ENCODE measurements at places on chromosomes 3 and 15.

DNA sequence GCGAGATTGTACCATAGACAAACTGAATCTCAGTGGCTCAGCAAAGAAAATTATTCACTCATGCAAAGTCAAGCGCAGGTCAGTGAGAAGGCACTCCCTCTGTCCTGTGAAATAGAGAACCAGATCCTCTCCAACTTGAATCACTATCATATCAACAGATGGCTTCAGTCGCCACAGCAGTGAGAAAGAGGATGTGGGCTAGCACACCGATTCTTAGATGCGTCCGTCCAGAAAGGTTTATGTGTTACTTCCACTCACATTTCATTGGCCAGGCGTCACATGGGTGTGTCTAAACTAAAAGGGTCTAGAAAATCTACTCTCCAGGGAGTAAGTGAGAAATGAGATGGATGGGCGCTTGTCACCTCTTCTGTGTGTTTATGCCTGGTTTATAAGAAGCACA is 141.6 kb upstream of the KBTBD8 start:
- no peak for DNase-seq

- DNase-seq = no peak
Measured at GRCh38 chr3:65619451-65619881, 419.3 kb downstream of the MAGI1 start.

GRCh38 chr15:88896333-88897033 is 1.1 kb upstream of the HAPLN3 start:
- no peak for DNase-seq

GRCh38 chr3:124318656-124319055 is 326.7 kb upstream of the ROPN1 start:
- no peak for DNase-seq

DNA sequence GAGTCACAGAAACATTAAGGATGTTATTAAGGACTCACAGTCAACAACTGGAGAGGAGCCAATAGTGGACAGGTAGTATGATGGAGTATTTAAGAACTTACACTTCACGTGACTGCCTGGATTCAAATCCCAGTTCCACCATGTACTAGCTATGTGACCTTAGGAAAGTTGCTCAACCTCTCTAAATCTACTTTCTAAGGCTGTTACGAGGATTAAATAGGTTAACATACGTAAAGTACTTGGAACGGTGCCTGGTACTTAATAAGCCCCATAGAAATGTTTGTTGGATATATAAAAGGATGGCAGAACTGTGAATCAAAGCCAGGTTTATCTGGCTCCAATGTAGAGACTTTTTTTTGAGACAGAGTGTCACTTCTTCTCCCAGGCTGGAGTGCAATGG is 24.4 kb downstream of the THRB start:
- no peak for DNase-seq
